ENCODE measurements at places on chromosomes 6 and 20. TPM values are rescaled to one million over a fixed set of nuclear protein-coding genes. Genes with fewer than 3 reads are reported as not detected.

The CLVS2 gene
- not detected for total RNA-seq

The MYLK2 gene
- 0.13 TPM for total RNA-seq

The SYTL3 gene
- 6.9 TPM for total RNA-seq

The BPI gene
- not detected for total RNA-seq

The LKAAEAR1 gene
- not detected for total RNA-seq

The COL19A1 gene
- 101 TPM for total RNA-seq

The FAXC gene
- total RNA-seq, result 3.0 TPM

DNA sequence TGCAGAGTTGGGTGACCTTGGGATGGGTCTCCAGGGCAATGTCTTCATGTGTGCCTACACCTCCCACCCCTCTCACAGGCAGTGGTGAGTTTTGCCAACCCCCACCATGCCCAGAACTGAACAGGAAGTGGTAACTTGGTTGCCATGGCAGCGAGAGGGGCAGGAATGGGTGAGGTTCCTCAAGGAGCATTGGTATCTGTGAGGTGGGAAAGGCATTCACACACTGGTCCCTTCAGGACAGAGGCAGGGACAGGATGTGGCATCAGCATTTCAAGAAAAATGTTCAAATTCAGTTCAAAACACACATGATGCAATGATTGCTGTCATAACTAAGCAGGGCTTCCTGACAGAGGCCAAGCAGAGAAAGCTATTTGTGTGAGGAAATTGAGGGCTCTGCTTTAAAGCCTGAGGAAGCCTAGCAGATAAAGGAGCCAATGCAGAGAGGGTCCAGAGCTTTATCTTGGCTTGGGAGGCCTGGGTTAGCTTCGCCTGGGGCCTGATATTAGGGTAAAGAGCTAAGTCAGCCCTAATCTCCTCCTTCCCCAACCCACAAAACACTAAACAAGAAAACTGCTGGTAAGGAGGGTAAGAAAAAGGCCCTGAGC, 551 bp downstream of the TREML2 start:
- no peak for DNase-seq

GRCh38 chr20:23857962-23858595, 21.5 kb downstream of the CST5 start:
- no peak for DNase-seq

GRCh38 chr20:53917145-53918019, 153.0 kb downstream of the BCAS1 start:
- peak; percentile 57 for DNase-seq

- DNase-seq, result no peak
Observed at GRCh38 chr6:50699051-50699775, 14.1 kb upstream of the TFAP2D start.

GRCh38 chr6:32167761-32168262, 3.4 kb downstream of the EGFL8 start:
- DNase-seq, result no peak

- no peak for DNase-seq
Observed at GRCh38 chr6:22928775-22929174, 359.4 kb downstream of the HDGFL1 start.

Data from myocyte (in vitro differentiated cells).